ENCODE measurements at places on chromosomes 4 and X. TPM values are rescaled to one million over a fixed set of nuclear protein-coding genes. Genes with fewer than 3 reads are reported as not detected.

The ERCC6L gene
- total RNA-seq = 0.41 TPM

The RADX gene
- 4.9 TPM for total RNA-seq

The TMEM255A gene
- total RNA-seq = 1.1 TPM

DNA sequence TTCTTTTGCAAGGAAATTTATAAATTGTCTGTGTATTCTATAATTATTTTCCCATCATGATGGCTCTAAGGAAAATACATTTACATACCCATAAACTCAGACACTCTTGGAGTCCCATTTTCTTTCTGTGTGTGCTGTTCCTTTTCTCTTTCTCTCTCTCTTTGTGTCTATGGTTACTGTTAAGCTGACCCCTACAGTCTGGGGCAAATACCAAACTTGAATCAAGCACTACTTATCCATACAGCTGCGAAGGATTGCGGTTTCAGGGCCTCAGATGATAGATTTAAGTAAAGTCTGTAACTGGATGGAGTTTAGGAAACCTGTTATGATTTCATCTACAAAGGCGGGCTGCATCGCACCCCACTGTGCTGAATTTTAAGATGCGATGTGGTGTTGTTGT is 150.2 kb downstream of the SHROOM3 start:
- DNase-seq = no peak
- peak overlapping the region; percentile 74 for H3K4me3 ChIP-seq
- no peaks in the 10 kb centered on the region for H3K36me3 ChIP-seq
- H3K27me3 ChIP-seq = no peaks in the 10 kb centered on the region
- H3K27ac ChIP-seq = peak overlapping the region; percentile 93

The SPP1 gene
- total RNA-seq = 22.1 TPM

- no peak overlapping the region for H3K27ac ChIP-seq
- no peaks in the 10 kb centered on the region for H3K27me3 ChIP-seq
- no peak for DNase-seq
- H3K4me3 ChIP-seq = no peak overlapping the region
Observed at GRCh38 chrX:45660477-45660876, 459.8 kb upstream of the DIPK2B start.

DNA sequence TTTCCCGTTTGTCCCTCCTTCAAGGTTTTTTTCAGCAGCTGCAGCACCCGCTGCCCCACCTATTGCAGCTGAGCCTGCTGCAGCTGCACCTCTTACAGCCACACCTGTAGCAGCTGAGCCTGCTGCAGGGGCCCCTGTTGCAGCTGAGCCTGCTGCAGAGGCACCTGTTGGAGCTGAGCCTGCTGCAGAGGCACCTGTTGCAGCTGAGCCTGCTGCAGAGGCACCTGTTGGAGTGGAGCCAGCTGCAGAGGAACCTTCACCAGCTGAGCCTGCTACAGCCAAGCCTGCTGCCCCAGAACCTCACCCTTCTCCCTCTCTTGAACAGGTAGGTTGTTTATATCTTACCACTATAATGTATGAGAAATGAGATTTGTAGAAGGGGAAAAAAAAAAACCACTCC is 4.5 kb downstream of the PRR27 start:
- H3K27me3 ChIP-seq = no peaks in the 10 kb centered on the region
- DNase-seq = no peak
- H3K36me3 ChIP-seq = no peaks in the 10 kb centered on the region
- no peak overlapping the region for H3K4me3 ChIP-seq

GRCh38 chr4:158371158-158371557 is 150.5 kb upstream of the RXFP1 start:
- no peaks in the 10 kb centered on the region for H3K36me3 ChIP-seq
- H3K4me1 ChIP-seq = peaks cover 9% of the 10 kb centered on the region
- H3K27ac ChIP-seq = no peak overlapping the region
- no peak overlapping the region for H3K4me3 ChIP-seq
- no peaks in the 10 kb centered on the region for H3K27me3 ChIP-seq

DNA sequence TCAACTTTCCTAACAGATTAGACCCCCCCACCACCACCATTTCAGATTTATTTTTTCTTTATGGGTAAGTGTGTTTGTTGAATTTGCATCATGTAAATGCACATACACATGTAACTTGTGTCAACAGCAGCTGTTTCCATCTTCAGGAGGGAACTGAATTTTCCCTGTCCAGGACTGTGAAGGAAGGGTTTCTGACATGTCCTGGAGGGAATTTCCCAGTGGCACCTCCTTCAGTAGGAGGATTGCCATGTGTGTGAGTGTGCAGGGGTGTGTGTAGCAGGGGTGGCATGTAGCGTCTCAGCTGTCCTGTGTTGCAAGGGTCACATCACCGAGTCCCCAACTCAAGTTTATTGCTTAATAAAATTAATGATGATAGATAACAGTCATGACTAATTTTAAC is 19.7 kb downstream of the HERC6 start:
- peaks cover 5% of the 10 kb centered on the region for H3K36me3 ChIP-seq
- no peak overlapping the region for H3K4me3 ChIP-seq
- DNase-seq = no peak
- no peak overlapping the region for H3K27ac ChIP-seq

- H3K36me3 ChIP-seq = no peaks in the 10 kb centered on the region
- H3K4me1 ChIP-seq = no peaks in the 10 kb centered on the region
- DNase-seq = no peak
- H3K4me3 ChIP-seq = no peak overlapping the region
- H3K27ac ChIP-seq = no peak overlapping the region
Observed at GRCh38 chr4:153728660-153729059, 31.2 kb downstream of the RNF175 start.

The SLITRK4 gene
- 8.7 TPM for total RNA-seq

DNA sequence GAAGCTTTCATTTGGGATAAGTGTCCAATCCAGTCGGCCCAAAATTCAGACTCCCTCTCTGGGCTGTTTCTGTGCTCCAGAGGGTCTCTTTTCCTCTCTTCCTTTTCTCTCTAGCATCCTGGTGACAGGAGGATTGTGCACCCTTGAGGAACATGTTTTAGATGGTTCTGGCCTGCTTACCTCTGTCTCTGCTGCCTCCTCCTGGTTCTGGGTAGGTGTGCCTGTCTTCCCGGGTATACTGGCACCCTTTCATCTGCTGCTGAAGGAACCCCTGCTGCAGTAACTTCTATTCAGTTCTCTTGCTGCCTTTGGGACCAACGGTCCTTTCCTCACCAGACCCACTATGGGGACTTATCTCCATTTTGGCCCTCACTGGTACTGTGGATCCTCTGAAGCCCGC is 53.2 kb downstream of the HMGB2 start:
- no peaks in the 10 kb centered on the region for H3K27me3 ChIP-seq
- no peak overlapping the region for H3K4me3 ChIP-seq
- no peak overlapping the region for H3K27ac ChIP-seq
- no peaks in the 10 kb centered on the region for H3K4me1 ChIP-seq
- DNase-seq = no peak

GRCh38 chr4:141705048-141705746 is 68.8 kb downstream of the IL15 start:
- no peaks in the 10 kb centered on the region for H3K4me1 ChIP-seq
- no peaks in the 10 kb centered on the region for H3K27me3 ChIP-seq
- no peaks in the 10 kb centered on the region for H3K36me3 ChIP-seq
- H3K4me3 ChIP-seq = no peak overlapping the region
- no peak for DNase-seq

DNA sequence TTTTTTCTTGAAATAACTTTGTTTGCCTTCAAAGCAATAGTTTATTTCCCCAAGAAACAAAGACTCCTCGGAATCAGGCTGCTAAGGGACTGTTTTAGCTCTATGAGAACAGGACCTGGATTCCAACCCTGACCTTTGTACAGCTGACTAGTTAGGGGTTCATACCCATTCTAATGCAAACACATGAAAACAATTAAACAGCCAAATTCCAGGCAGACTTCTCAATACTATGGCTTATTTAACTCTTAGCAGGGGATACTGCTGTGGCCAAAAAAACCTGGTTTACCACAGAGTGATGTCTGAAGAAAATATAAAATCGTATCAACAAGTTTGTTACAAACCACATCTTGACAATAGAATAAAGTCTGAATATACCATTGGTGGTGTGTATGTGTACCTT is 129.6 kb upstream of the INTU start:
- DNase-seq = no peak
- no peak overlapping the region for H3K4me3 ChIP-seq
- no peaks in the 10 kb centered on the region for H3K36me3 ChIP-seq
- H3K27ac ChIP-seq = no peak overlapping the region
- H3K27me3 ChIP-seq = no peaks in the 10 kb centered on the region

The CYP4V2 gene
- total RNA-seq = 41.8 TPM

GRCh38 chrX:84830836-84831235 is 172.8 kb upstream of the APOOL start:
- H3K4me3 ChIP-seq = no peak overlapping the region
- H3K36me3 ChIP-seq = no peaks in the 10 kb centered on the region
- H3K27me3 ChIP-seq = no peaks in the 10 kb centered on the region
- no peaks in the 10 kb centered on the region for H3K4me1 ChIP-seq
- no peak for DNase-seq

DNA sequence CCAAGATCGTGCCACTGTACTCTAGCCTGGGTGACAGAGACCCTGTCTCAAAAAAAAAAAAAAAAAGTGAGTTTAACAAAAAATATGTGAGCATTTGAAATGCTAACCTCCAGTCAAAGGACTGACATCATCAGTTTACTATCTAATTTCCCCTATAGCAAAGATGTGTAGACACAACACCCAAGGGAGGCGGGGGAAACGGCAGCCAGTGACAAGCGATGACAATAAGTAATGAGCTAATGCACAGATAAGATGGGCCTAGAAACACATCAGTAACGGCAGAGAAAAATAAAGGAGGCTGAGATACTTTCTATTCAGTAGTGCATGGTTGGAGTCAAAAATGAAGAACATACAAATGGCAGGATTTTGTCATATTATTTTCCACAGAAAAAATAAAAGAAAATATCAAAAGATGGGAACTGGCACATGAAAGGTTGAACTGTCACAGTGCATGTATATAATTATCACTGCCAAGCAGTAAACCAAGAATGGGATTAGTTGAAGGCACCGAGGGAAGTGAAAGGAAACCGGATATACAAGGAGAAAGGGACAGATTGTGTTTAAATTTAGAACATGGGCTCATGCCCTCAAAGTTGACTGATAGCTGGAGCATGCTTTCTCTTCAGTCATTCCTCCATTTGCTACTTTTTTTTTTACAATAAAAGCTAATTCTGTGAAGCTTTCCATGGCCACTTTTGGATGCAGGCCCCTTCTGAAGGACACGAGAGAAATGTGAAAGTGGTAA is 41.8 kb downstream of the IGFBP7 start:
- H3K27ac ChIP-seq = peak overlapping the region; percentile 97
- H3K36me3 ChIP-seq = no peaks in the 10 kb centered on the region
- H3K27me3 ChIP-seq = no peaks in the 10 kb centered on the region
- peak overlapping the region; percentile 8 for H3K4me3 ChIP-seq
- H3K4me1 ChIP-seq = peaks cover 92% of the 10 kb centered on the region
- no peak for DNase-seq

- H3K27ac ChIP-seq = no peak overlapping the region
- H3K4me3 ChIP-seq = no peak overlapping the region
- H3K27me3 ChIP-seq = no peaks in the 10 kb centered on the region
Observed at GRCh38 chrX:32483534-32484136, 727.7 kb downstream of the DMD start.

GRCh38 chr4:74474345-74475090 is 29.6 kb downstream of the AREG start:
- DNase-seq = no peak
- H3K4me1 ChIP-seq = peaks cover 19% of the 10 kb centered on the region
- H3K4me3 ChIP-seq = no peak overlapping the region
- no peaks in the 10 kb centered on the region for H3K27me3 ChIP-seq
- no peaks in the 10 kb centered on the region for H3K36me3 ChIP-seq

DNA sequence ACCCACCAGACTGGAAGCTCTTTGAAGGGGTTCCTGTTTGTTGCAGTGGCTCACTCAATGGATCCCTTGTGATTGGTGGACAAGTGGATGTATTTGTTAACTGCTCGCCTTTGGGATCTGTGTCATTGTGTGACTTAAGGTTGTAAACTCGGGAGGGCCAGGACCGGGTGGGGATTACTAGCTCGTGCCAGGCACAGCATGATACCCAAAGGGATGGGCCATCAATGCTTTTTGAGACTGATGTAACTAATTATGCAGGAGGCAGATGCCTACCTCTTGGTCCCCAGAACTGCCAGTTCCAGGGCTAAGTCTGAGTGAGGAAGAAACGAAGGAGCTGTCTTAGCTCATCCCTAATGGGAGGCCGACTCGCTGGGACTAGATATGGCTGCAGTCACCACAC is 27.7 kb downstream of the UTP14A start:
- H3K36me3 ChIP-seq = no peaks in the 10 kb centered on the region
- no peaks in the 10 kb centered on the region for H3K27me3 ChIP-seq
- DNase-seq = no peak
- H3K27ac ChIP-seq = no peak overlapping the region
- no peak overlapping the region for H3K4me3 ChIP-seq

The SLC10A6 gene
- 12.0 TPM for total RNA-seq

- no peaks in the 10 kb centered on the region for H3K27me3 ChIP-seq
- no peak overlapping the region for H3K27ac ChIP-seq
- no peaks in the 10 kb centered on the region for H3K4me1 ChIP-seq
- H3K4me3 ChIP-seq = no peak overlapping the region
Observed at GRCh38 chrX:7316887-7317286, 168.9 kb upstream of the PUDP start.

The TMSB15B gene
- total RNA-seq = 9.9 TPM

- peaks cover 11% of the 10 kb centered on the region for H3K4me1 ChIP-seq
- peak overlapping the region; percentile 41 for H3K4me3 ChIP-seq
- DNase-seq = no peak
- H3K36me3 ChIP-seq = no peaks in the 10 kb centered on the region
Observed at GRCh38 chrX:331825-332495, 13.4 kb upstream of the GTPBP6 start.

- H3K27ac ChIP-seq = no peak overlapping the region
- no peaks in the 10 kb centered on the region for H3K36me3 ChIP-seq
- no peaks in the 10 kb centered on the region for H3K4me1 ChIP-seq
- H3K4me3 ChIP-seq = no peak overlapping the region
Observed at GRCh38 chrX:139811942-139812629, 104.1 kb upstream of the MCF2 start.

DNA sequence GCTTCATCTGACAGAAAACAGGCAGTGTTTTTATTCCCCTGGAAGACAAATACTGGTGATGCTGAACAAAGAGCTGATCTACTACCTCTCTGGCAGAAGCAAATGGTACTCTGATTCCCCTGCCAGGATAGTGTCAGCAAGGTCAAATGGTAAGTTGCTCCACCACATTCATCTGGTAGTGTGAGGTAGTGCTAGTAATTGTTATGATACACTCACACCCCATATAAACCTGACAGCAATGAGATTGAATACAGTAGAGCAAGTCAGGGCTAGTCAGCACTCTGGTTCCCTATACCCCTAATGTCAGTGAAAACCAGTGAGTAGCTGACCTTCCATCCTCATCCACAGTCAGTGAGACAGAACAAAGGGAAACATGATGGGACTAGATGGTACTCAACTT is 3.4 kb upstream of the SPIN4 start:
- no peaks in the 10 kb centered on the region for H3K4me1 ChIP-seq
- H3K27me3 ChIP-seq = no peaks in the 10 kb centered on the region
- DNase-seq = no peak
- H3K36me3 ChIP-seq = no peaks in the 10 kb centered on the region

The HOPX gene
- 3.1 TPM for total RNA-seq

DNA sequence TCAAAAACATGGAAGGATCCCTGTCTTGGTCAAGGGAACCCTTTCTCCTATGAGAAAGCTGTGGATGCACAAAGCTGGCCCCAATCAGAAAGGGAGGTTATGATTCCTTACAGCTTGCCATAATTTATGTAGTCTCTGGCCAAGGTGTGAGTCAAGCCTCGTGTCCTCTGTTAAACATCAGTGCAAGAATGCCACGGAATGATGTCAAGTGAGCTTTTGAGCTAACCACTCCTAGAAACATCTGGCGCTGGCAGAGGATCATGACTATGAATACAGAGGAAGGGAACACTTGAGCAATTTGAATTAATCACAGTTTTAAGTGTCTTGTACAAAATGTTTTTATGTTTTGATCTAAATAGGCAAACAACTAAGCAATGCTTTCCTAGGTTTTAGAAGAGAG is 51.5 kb upstream of the RAP2C start:
- no peaks in the 10 kb centered on the region for H3K36me3 ChIP-seq
- H3K27ac ChIP-seq = no peak overlapping the region
- H3K4me3 ChIP-seq = no peak overlapping the region

The NR3C2 gene
- 11.2 TPM for total RNA-seq

The CXorf58 gene
- not detected for total RNA-seq
